ENCODE measurements at places on chromosomes 1 and 21.

DNA sequence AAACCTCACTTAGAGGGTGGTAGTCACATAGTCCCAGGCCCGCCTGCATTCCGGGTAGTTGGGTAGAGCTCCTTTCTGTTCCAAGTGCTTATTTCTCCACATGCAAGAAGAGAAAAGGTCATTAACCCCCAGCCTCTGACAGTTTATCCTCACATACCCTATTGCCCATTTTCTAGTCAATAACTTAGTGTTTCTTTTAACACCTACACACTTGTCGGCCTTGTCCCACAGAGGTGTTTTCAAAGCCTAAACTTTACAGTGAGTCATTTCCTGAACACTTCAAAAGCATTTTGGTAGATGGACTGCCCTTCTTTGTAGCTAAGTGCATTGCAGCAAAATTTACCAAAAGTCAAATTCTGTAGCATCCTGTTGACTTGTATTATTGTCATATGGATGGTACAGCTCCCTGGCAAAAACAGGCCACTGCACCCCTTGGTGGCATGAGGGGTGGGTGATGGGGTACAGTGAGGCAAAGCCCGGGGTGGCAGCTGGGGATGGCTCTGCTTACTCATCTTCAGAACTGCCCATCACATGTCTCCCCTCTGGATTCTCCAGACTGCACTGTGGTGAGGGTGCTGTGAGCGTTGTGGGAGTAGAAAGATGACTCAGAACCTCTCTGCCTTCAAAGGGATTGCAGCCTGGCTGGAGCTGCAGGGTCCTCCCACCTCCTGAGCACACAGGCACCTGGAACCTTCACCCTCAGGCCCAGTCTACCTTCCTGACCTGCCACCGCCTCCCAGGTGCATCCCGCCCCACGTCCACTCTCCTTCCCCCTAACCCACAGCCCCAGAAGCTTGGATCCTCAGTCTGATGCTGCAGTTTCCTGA, 45.8 kb upstream of the DMRTB1 start:
- peaks cover 75% of the 10 kb centered on the region for H3K4me1 ChIP-seq
- H3K27ac ChIP-seq, result peak overlapping the region; percentile 97
- H3K27me3 ChIP-seq, result no peaks in the 10 kb centered on the region
- peak; percentile 21 for DNase-seq
- H3K4me3 ChIP-seq, result no peak overlapping the region

DNA sequence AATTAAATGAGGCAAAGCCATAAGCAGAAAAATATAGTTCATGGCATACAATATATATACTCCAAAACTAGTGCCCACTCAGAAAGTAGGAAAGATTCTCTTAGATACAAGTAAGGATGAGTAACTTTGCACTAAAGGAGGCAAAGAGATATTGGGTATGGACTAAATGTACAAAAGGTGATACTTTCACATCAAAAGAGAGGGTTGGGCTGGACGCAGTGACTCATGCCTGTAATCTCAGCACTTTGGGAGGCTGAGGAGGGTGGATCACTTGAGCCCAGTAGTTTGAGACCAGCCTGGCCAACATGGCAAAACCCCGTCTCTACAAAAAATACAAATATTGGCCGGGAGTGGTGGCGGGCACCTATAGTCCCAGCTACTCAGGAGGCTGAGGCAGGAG, 6.7 kb downstream of the KYAT3 start:
- peaks cover 43% of the 10 kb centered on the region for H3K36me3 ChIP-seq
- H3K27me3 ChIP-seq, result no peaks in the 10 kb centered on the region
- H3K4me3 ChIP-seq, result no peak overlapping the region
- peak overlapping the region; percentile 49 for H3K27ac ChIP-seq

DNA sequence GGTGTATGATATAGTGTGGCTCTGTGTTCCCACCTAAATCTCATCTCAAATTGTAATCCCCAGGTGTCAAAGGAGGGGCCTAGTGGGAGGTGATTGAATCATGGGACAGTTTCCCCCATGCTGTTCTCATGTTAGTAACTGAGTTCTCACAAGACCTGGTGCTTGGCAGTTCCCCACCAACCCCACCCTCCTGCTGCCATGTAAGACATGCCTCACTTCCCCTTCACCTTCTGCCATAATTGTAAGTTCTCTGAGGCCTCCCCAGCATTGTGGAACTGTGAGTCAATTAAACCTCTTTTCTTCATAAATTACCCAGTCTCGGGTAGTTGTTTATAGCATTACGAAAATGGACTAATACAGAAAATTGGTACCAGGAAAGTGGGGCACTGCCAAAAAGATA, 1705.3 kb downstream of the NCAM2 start:
- H3K4me1 ChIP-seq, result no peaks in the 10 kb centered on the region
- no peak for DNase-seq
- H3K27ac ChIP-seq, result no peak overlapping the region
- no peaks in the 10 kb centered on the region for H3K27me3 ChIP-seq
- H3K36me3 ChIP-seq, result no peaks in the 10 kb centered on the region
- no peak overlapping the region for H3K4me3 ChIP-seq

GRCh38 chr1:228098323-228098931, 4.7 kb downstream of the C1orf35 start:
- H3K4me1 ChIP-seq, result peaks cover 2% of the 10 kb centered on the region
- no peak overlapping the region for H3K4me3 ChIP-seq
- peaks cover 8% of the 10 kb centered on the region for H3K36me3 ChIP-seq
- no peaks in the 10 kb centered on the region for H3K27me3 ChIP-seq
- no peak for DNase-seq
